Activated CD4-positive, alpha-beta T cell treated with anti-CD3 and anti-CD28 coated beads, Interleukin-2, amount 50 U/mL, for 1 hour (primary cell): ENCODE measurements at places on chromosomes 7 and 10.

GRCh38 chr10:102230861-102231356 lies 4.8 kb downstream of the ELOVL3 start:
- peak; percentile 45 for DNase-seq

GRCh38 chr10:132138133-132138532 lies 48.6 kb upstream of the DPYSL4 start:
- no peak for DNase-seq

DNA sequence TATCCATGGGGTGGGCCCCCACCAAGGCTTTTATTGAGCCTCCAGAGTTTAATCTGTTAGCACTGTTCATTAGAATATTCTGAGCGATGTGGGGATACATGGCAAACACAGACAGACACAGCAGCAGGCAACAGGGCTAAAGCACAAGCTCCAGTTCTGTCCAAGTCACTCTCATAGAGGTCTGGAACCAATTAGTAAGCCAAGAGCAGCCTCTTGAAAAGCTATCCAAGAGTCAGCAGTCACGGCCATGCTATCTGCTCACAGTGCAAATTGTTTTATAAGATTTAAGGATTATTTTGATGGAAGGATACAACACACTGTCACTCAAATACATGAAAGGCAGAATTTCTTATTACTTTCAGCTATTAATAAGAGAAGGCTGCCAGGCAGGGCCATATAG lies 86.4 kb upstream of the DGKB start:
- DNase-seq, result no peak

DNA sequence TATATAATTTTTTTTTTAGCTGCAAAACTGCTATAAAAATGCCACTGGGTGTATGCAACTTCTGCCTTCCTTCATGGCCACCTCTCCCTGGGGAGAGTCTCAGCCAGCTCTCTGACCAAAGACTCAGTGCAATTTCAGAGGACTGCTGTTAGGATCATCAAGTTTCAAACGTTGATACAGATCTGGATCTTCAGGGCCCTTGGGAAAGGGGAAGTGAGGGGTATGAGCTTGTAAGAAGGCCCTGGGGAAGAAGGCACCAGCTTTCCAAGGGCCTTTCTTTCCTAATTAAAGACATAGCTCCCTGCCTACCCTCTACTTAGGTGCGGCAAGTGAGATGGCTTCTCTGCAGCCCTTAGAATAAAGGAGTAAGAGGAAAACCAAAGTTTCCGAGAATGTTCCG lies 130.4 kb downstream of the CUL2 start:
- no peak for DNase-seq

- DNase-seq, result no peak
Measured at GRCh38 chr7:108104324-108104723, 25.8 kb downstream of the LAMB4 start.
